ENCODE measurements at places on chromosomes 11 and 22.

GRCh38 chr11:108199446-108200321 lies 22.8 kb downstream of the NPAT start:
- peak; percentile 79 for DNase-seq

DNA sequence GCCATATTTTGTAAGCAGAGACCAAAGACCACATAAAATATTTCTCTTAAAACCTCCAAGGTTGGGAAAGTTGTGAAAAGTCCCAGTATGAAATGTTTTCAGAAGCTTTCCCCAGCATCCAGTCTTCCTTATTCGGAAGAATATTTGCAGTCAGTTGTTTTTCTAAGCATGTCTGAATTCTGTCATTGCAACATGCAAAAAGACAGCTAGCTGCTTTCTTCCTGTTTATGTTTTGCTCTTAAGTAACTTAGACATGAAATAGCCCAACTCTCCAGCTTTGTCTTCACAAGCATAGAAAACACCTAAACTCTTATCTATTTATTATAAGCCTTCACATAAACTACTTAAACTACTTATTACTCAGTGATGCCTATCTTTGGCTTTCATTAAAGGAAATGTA lies 57.9 kb upstream of the MMP13 start:
- DNase-seq = no peak

DNA sequence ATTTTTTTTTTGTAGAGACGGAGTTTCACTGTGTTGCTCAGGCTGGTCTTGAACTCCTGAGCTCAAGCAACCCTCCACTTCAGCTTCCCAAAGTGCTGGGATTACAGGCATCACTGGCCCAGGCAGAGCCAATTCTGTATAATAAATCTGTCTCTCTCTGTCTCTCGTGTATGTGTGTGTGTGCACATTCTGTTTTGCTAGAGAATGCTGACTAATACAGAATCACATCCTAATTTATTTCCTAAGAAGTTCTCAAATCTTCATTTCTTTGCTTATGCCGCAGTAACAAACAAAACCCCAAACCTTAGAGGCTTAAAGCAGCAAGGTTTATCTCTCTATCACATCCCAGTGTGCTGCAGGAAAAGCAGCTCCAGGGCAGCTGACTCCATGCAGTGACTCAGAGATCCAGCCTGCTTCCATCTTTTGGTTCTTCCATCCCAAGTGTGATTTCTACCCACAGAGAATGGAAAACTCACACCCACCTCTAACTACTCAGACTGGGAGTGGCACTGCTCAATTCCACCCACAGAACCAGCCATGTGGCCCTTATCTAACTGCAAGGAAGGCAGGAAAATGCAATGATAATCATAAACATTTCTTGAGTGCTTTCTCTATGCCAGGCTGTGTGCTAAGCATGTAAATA lies 35.1 kb upstream of the LRRC10B start:
- no peak for DNase-seq

DNA sequence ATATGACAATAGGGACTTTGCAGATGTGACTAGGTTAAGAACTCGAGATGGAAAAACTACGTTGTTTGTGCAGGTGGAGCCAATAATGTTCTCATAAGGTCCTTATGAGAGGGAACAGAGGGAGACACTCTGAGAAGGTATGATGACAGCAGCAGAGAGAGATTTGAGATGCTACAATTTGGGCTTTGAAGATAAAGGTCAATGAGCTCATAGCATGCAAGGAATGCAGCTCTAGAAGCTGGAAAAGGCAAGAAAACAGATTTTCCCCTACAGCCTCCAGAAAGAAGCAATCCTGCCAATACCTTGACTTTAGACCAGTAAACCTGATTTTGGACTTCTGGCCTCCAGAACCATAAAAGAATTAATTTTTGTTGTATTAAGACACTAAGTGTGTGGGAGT lies 21.1 kb downstream of the FAM76B start:
- DNase-seq = no peak

GRCh38 chr11:7889985-7890384 lies 41.1 kb downstream of the OR10A6 start:
- no peak for DNase-seq

DNA sequence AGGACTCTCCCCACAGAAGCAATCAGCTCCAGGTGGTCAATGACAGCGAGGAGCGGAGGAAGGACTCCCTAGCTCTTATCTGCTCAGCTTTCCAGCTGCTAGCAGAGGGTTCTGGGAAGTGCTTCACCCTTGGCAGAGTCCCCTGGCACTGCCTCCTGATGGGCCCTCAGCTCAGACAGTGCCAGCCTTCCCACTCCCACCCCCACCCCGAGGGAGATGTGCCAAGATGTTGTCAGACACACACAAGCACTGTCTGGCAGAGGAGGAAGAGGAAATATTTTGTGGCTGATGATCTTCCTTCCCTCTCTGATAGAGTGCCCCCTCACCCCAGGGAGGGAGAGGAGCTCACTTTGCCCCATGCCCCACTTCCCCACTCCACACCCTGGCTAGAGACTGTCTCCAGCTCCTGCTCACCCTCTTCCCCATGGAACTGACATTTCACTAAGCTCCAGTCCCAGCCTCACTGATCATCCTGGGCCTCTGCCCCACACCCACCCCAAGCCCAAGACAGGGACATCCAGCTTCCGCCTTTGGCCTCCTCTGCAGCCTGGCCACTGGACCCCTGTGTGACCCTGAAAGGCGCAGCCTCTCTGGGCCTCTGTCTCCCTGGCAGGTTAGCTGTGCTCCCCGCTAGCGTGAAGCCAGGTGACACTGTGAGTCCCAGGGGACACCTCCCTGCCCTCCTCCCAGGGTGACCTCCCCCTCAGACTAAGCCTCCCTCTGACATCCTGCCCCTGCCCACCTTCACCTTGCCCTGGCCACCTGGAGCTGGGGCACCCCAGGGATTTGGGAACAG lies 44.5 kb downstream of the SLCO2B1 start:
- no peak for DNase-seq

DNA sequence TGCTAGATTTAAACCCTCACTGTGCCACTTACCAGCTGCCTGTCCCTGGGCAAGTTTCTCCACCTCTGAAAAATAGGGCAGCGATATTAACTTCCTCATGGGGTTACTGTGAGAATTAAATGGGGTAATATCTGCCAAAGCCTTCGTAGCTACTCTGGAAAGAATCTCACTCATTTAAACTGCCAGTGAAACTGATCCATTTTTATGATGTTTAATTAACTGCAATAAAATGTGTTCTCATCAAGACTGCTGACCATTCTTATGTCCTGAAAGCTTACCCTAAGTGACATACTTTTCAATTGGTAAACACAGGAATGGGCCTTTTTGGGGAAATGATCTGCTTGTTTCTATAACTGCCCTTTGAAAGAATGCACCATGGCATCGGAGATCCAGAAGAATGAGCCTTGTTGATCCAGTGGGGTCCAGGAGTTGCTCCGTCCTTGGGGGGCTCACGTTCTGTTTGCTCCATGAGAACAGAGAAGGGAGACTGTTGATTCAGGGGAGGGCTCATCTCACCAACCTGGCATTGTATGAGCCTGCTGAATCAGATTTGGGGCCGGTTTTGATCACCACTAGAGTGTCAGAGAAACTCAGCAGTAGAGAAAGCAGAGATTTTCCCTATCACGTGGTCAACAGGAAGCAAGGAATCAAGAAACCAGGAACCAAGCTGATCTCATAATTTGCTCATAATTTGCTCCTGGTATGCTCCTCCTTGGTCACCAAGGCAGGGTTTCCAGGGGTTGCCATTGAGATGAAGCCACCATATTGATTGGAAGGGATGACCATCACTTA lies 7.0 kb upstream of the CCDC86 start:
- no peak for DNase-seq

DNA sequence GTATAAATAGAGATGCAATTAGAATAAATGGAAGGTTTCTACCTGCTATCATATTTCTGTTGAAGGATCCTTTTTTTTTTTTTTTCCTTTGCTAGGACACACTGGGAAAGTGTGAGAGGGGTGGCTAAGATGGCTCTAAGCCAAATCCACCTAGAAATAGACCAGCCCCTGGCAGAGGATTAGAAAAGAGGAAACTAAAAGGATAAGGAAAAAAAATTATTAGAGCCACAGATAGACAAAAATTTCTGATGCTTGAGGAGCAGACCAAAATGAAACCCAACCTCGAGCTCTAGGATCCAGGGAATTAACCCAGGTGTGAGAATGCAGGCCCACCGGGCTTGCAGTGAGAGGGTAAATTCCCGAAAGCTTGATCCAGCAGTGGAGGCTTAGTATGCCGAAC lies 262.3 kb downstream of the CADM1 start:
- DNase-seq = no peak

GRCh38 chr11:102630598-102631448 lies 5.7 kb upstream of the MMP20 start:
- no peak for DNase-seq

DNA sequence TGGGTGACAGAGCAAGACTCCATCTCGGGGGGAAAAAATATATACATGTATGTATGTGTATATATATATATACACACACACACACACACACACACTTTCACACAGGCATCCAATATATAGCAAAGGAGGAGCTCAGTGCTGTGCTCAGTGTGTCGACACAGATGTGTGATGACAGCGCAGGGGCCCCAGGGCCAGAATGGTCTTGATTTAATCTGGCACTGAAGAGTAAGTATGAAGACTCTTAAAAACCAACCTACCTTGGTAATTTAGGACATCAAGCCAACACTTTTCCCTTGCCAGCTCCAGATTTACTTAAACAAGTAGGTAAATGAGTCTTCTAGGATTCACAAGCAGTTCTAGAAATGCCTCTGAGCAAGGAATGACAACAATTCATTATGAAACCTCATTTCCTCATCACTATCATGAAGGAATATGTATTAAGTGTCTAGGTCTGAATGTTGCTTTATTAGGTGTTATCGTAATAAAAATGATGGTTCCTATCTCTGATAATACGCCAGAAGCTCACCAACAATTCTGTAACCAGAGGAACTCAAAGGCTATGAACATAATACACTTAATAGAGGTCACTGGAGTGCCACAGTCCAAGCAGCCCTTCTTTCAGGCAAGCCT lies 71.5 kb downstream of the SGSM3 start:
- DNase-seq = no peak

DNA sequence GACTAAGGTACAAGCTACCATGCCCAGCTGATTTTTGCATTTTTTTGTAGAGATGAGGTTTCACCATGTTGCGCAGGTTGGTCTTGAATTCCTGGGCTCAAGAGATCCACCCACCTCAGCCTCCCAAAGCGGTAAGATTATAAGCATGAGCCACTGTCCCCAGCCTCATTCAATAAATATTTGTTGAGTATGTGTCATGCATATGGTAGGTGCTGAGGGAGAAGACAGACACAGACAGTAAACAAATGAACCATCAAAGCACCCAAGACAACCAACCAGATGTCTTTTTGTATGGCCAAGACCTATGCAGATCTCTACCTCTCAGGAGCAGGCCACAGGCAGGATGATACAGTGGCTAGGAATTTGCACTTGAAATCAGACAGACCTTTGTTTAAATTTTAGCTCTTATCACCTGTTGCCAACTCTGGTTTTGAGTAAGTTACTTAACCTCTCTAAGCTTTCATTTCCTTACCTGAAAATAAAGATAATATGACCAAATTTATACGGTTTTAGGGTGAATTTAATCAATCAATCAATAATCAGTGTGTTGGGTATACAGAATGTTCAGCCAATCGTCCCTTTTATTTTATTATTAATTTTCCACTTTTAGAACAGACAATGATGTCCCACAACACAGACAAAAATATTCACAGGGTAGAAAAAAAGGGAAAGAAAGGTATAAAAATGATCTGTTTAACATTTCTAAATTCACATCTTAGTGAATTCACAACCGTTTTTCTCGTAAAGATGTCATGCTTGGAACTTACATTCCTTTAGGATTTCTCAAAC lies 128.2 kb downstream of the SGSM3 start:
- no peak for DNase-seq

DNA sequence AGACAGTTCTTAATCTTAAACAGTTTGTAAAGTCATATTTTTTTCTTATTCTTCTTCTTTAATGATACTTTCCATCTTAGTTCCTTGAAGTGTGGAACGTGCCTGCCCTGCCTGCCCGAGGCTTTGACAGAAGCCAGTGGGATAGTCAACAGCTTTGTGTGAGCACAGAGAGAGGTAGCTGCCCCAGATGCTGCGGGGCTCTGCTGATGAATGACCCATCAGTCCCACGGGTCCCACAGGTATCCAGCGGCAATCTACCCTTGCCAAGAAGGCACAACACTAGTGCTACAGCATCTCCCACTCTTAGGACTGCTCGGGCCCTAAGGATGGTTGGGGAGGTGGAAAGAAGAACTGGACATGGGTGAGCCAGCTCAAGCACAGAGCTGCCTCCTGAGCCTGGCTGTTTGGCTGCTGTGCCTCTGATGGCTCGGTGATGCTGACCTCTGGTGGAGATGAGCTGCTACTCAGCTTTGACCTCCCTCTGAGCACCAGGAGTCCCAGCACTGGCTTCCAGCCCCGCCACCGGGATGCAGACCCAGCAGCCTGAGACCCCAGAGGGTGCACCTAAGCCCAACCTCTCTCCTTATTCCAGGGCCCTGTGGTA lies 11.8 kb upstream of the APLNR start:
- DNase-seq = peak; percentile 61

- DNase-seq = no peak
These were observed 365.0 kb downstream of the MIAT start for GRCh38 chr22:27022274-27022895.

GRCh38 chr11:121048464-121049233 lies 24.7 kb downstream of the TBCEL start:
- peak; percentile 62 for DNase-seq

DNA sequence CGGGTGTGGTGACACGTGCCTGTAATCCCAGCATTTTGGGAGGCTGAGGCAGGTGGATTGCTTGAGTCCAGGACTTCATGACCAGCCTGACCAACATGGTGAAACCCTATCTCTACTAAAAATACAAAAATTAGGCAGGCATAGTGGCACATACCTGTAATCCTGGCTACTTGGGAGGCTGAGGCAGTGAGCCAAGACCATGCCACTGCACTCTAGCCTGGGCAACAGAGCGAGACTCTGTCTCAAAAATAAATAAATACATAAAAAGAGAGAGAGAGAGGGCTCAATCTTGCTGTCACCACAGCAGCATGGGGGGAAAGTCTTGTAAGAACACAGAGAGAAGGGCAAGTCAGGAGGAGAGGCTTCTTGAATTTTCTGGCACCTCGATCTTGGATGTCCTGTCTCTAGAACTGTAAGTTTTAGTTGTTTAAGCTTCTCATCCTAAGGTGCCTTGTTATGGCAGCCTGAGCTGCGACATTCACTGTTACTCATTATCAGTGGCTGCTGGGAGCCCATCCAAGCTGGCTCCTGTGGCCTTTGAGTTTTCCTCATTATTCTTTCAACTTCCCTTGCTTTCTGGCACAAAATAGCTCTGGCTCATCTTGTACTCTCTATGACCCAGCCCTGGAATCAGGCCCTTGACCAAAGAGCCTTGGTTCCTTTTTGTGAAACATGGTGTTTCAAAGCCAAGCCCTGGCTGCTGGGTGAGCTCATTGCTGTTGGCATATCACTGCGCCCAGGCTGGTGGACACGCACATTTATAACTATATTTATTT lies 8.0 kb upstream of the PSMC3 start:
- DNase-seq = no peak

Data from foreskin melanocyte (primary cell).